ENCODE measurements at places on chromosomes 4 and X. TPM values are rescaled to one million over a fixed set of nuclear protein-coding genes. Genes with fewer than 3 reads are reported as not detected.

- H3K36me3 ChIP-seq: peaks cover 61% of the 10 kb centered on the region
- H3K27me3 ChIP-seq: no peaks in the 10 kb centered on the region
- no peak for DNase-seq
Observed at GRCh38 chr4:153545822-153546221, 79.7 kb downstream of the TMEM131L start.

DNA sequence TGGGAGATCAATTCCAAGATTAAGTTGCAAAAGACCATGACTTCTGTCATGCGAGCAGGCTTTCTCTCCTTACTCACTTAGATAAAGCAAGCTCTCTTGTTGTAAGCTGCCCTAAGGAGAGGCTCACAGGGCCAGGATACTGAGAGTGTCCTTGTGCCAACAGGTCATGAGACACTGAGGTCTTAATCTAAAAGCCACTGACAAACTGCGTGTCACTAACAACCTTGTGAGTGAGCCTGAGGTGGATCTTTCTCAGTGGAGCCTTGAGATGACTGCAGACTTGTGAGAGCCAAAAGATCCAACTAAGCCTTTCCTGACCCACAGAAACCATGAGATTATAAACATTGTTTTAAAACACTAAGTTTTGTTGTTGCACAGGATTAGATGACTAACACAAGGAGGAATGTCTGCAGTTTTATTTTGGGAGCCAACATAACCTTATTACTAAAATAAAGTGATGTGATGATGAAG lies 170.5 kb downstream of the SLC39A8 start:
- no peak overlapping the region for H3K27ac ChIP-seq
- no peak for DNase-seq
- no peaks in the 10 kb centered on the region for H3K36me3 ChIP-seq
- H3K4me3 ChIP-seq: no peak overlapping the region

DNA sequence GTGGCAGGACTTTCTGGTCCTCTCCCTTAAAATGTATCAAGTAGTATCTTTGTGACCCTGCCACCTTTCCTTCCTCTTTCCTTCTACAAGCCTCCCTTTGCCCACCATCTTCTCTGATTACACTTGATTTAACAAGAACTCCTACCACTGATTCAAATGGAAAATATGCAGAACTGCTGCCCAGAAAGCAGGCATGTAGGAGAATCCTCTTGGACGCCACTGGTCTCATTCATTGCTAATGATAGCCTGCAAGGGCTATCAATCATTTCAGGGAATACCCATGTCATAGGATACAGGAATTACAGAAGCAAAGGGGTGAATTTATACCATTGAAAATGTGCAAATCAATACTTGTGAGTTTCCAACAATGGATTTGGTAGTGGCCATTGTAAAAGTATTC lies 294.6 kb upstream of the NRK start:
- no peaks in the 10 kb centered on the region for H3K4me1 ChIP-seq
- no peaks in the 10 kb centered on the region for H3K36me3 ChIP-seq
- H3K4me3 ChIP-seq: no peak overlapping the region

- H3K27ac ChIP-seq: no peak overlapping the region
- DNase-seq: no peak
- peaks cover 4% of the 10 kb centered on the region for H3K27me3 ChIP-seq
- no peak overlapping the region for H3K4me3 ChIP-seq
- no peaks in the 10 kb centered on the region for H3K36me3 ChIP-seq
Observed at GRCh38 chr4:11271263-11271662, 157.4 kb downstream of the HS3ST1 start.

- H3K27me3 ChIP-seq: peaks cover under 1% of the 10 kb centered on the region
- no peaks in the 10 kb centered on the region for H3K36me3 ChIP-seq
- DNase-seq: no peak
- H3K27ac ChIP-seq: no peak overlapping the region
- no peak overlapping the region for H3K4me3 ChIP-seq
Observed at GRCh38 chr4:168126952-168127351, 34.6 kb downstream of the ANXA10 start.

GPR101 gene
- not detected for total RNA-seq

TCEAL7 gene
- total RNA-seq: not detected

MAB21L2 gene
- not detected for total RNA-seq

CT45A8 gene
- not detected for total RNA-seq

Data from activated B cell treated with CpG ODN at 0.5 μM for 24 hours (primary cell).